Stimulated activated CD4-positive, alpha-beta T cell treated with anti-CD3 and anti-CD28 coated beads, Interleukin-4, amount 100 ng/mL, for 1 hour (primary cell): ENCODE measurements at places on chromosomes 1 and 21.

- DNase-seq: no peak
These were observed 14.8 kb upstream of the PPM1J start for GRCh38 chr1:112729909-112730308.

DNA sequence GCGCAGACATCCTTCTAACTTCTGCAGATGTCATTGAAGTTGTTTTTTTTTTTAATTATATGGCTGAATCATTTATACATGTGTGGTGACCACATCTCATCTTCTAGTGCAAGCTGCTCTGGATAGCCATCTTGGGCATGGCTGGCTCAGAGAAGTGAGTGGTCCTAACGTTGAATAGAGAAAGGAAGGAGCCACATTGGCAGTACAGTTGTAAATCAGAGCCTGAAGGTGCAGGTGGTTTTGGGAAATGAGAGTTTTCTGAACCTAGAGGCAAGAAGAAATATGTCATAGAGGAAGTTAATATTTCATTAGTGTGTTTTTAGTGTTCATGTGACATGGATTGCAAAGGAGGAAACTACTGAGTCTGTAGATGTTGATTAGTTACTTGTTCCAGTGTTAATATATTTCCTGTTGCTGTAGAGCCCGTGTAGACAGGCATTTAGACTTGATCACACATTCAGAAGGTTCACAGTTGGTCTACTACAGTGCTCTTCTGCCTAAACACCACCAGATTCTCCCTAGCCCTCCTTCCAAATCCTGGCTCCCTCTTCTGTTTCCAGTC is 163.7 kb downstream of the ROR1 start:
- DNase-seq: no peak

- no peak for DNase-seq
These were observed 9.0 kb downstream of the ADORA1 start for GRCh38 chr1:203136409-203137042.

DNA sequence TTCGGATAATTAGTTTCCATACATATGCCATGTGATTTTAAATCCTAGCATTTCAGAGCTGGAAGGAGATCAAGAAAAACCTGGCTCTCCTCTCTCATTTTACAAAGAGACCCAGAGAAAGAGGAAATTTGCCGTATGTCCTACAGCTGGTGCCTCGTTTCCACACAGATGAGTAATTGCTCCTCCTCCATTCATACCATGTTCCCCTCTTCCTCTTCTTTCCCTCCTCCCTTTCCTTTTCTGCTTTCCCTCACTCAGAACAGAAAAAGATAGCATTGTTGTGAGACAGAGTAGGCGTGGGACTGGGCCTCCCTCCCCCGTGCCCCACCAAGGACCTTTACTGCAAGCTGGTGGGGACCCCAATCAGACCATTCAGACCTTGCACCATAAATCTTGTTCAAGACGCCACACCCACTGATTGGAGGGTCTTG is 13.7 kb upstream of the SLC44A3 start:
- DNase-seq: no peak

- no peak for DNase-seq
These were observed 1094.0 kb upstream of the B3GALT2 start for GRCh38 chr1:194280463-194280862.

DNA sequence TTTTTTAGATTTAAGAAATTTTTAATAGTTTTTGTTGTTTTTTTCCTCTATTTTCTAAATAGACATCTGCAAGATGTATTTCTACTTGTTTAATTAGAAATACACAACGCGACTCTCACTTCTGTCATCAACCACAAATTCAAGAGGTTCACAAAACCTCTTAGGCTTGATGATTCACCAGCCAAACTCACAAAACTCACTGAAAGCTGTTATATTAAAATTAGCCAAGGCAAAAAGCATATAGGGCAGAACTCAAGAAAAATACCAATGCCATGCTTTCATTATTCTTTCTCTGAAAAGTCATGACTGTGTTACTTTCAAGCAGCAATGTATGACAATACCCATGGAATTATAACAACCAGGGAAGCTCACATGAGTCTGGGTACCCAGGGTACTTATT is 487.0 kb upstream of the RGS18 start:
- DNase-seq: no peak

GRCh38 chr1:85607126-85607920 is 26.8 kb downstream of the CCN1 start:
- DNase-seq: no peak

DNA sequence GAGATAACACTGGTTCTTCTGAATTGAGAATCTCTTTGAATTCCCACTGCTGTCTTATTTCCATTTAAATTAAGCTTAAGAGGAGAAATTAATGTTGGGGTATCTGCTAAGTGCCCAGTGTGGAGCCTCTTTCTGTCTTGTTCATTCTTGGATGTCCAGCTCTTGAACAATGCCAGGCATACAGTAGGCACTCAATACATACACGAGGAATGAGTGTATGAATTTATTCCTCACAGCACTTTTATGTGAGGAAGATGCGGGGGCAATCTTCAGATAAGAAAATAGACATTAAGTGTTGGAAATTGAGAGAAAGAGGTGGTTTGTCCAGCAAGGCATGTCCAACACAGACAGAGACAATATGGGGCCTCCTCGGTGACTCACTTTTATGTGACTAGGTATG is 11.8 kb upstream of the ATF3 start:
- DNase-seq: no peak

- DNase-seq: no peak
These were observed 7.6 kb downstream of the TSNAX start for GRCh38 chr1:231536099-231536498.

GRCh38 chr1:239126884-239127283 is 259.5 kb upstream of the CHRM3 start:
- no peak for DNase-seq

- DNase-seq: no peak
These were observed 365.6 kb downstream of the DUSP10 start for GRCh38 chr1:221376286-221376685.

GRCh38 chr1:110283677-110284076 is 55.5 kb upstream of the RBM15 start:
- no peak for DNase-seq

DNA sequence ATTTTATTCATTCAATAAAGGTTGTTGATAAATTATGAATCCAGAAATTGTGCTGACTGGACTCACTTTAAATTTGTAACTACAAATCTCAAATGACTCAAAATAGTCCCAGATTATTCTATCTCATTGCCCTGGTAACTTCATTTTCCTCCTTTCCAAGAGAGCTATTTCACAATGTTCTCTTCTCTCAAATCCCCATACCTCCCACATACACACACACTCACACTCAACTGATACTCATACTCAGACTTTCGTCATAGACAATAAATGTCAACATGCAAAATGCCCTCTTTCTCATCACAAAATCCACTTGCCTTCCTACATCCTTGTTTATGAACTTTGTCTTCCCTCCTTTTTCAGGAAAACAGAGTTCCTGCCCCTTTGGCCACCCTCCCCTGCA is 33.3 kb downstream of the EXTL2 start:
- DNase-seq: no peak

DNA sequence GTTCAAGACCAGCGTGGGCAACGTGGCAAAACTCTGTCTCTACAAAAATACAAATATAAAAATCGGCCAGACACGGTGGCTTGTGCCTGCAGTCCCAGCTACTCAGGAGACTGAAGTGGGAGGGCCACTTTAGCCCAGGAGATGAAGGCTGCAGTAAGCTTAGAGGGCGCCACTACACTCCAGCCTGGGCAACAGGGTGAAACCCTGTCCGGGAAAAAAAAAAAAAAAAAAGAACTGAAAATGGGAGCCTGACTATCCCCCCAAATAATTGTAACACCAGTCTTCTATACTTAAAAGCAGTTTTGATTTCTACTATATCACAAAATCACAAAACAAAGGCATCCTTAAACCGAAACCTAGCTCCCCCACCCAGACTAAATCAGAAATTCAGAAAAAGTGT is 60.3 kb downstream of the CDC42BPA start:
- DNase-seq: no peak

- DNase-seq: no peak
These were observed 12.7 kb downstream of the HNRNPU start for GRCh38 chr1:244851546-244852231.

DNA sequence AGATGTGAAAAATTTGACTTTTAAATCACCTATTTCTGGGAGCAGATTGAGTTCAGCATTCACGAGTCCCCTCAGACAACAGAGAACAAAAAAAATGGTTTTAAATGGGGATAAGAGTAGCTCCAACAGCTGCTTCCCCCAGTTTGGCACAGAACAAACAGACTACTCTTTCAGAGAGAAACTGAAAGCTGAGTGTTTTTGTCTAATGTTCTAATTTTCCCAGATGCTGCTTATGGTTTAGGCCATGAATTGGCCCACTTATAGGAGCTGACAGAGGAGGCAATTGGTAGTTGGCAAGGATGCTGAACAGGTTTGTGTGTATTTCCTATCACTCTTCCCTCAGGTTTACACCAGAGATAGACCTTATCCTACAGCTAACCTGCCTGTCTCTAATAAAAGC is 1637.4 kb upstream of the PRMT6 start:
- DNase-seq: no peak

DNA sequence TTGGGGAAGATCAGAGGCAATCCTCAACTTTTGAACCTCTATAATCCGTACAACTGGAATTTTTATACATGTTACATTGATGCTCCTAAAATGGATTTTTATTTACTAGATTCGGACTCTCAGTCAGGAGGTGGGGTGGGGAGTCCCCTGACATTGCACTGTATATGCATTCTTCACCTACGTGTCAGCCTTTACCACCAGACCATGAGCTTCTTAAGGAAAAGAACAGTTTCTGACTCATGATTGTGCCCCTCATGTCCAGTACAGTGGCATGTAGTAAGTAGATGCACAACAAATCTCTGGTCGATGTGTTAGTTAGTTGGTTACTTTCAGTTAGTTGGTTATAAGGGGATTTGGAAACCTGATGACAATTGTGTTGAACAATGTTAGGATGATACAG is 15.4 kb downstream of the LPAR3 start:
- no peak for DNase-seq

DNA sequence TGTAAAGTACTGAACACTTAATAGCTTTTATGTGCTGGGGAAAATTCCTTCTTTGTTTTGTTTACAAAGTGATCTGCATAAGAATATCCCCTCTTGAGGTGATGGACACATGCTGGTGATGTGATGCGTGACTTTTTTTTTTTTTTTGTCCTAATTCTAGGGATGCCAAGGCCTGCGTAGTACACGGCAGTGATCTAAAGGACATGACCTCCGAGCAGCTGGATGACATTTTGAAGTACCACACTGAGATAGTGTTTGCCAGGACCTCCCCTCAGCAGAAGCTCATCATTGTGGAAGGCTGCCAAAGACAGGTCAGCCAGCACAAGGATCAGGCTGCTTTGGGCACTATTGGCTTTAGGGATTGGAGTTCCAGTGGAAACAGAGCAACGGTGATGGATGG is 24.7 kb downstream of the ATP1A1 start:
- no peak for DNase-seq

GRCh38 chr1:204366759-204367158 is 7.0 kb upstream of the PLEKHA6 start:
- no peak for DNase-seq

GRCh38 chr1:38834937-38835827 is 24.4 kb downstream of the RRAGC start:
- DNase-seq: no peak

DNA sequence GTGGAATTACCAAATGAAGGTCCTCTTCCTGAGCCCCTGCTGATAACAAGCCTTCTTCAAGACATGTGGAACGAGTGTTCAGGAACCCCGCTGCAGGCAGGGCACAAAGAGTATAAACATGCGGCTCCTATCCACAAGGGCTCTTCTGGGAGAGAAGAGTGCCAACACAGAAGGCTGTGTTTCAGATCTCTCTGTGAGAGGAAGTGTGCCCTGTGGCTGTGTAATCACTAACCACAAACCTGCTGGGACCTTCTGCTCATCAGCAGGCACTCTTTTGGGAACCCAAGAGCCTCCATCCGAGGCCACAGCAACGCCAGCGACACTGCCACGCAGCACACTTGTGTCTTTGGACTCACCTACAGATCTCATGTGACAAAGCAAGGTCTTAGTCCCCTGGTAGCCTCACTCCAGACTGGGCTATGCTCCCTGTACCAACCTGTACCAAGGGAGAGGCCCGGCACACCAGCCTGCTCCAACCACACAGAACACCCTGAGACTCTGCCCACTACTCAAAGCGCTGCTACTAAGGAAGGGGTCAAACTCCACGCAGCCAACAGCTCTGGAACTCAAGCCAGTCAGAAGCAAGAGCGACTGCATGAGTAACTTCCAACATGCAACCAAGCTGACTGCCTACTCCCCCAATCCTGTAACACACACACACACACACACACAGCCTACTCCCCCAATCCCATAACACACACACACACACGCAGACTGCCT is 7.8 kb downstream of the PTTG1IP start:
- DNase-seq: no peak

DNA sequence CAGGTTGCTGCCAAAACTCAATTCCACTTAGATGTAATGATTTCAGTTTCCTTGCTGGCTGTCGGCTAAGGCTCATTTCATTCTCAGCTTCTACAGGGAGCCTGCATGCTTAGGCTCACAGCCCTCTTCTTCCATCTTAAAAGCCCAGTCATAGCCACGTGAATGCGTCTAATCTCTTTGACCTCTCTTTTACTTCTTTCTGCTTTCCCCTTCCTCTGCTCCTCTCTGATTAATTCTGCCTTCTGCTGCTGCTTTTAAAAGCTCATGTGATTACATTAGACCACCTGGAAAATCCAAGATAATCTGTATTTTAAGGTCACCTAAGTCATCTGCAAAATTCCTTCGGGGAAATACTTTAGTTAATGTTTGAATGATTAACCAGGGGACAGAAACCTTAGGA is 812.8 kb upstream of the BRINP3 start:
- no peak for DNase-seq

- DNase-seq: no peak
These were observed 1.6 kb downstream of the PADI2 start for GRCh38 chr1:17117451-17118265.

GRCh38 chr1:29234471-29234870 is 1.9 kb upstream of the PTPRU start:
- no peak for DNase-seq

DNA sequence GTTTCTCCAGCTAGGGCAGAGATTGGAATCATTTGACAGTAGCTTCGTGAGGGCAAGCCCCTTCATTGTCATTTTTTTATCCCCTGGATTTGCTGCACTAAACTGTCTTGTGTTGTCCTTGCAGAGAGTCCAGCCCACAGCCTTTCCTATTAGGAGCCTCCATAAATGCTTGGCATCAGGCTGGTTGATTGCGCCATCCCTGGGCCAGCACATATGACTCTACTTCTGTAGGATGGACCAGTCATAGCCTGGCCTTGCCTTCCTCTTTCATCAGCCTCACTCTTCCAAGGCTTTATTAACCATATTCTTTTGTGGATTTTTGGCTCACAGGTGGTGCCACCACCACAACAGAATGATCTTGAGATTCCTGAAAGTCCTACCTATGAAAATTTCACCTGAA is 31.4 kb downstream of the LY9 start:
- no peak for DNase-seq

GRCh38 chr1:204962742-204963632 is 80.0 kb upstream of the CNTN2 start:
- no peak for DNase-seq

GRCh38 chr1:30106125-30106524 is 617.3 kb downstream of the MATN1 start:
- no peak for DNase-seq
